ENCODE measurements at places on chromosomes 11 and 22.

- DNase-seq = peak; percentile 57
These were observed 155.1 kb upstream of the CADM1 start for GRCh38 chr11:115659061-115659963.

- DNase-seq = peak; percentile 79
These were observed 19.3 kb downstream of the MTFP1 start for GRCh38 chr22:30444632-30445437.

DNA sequence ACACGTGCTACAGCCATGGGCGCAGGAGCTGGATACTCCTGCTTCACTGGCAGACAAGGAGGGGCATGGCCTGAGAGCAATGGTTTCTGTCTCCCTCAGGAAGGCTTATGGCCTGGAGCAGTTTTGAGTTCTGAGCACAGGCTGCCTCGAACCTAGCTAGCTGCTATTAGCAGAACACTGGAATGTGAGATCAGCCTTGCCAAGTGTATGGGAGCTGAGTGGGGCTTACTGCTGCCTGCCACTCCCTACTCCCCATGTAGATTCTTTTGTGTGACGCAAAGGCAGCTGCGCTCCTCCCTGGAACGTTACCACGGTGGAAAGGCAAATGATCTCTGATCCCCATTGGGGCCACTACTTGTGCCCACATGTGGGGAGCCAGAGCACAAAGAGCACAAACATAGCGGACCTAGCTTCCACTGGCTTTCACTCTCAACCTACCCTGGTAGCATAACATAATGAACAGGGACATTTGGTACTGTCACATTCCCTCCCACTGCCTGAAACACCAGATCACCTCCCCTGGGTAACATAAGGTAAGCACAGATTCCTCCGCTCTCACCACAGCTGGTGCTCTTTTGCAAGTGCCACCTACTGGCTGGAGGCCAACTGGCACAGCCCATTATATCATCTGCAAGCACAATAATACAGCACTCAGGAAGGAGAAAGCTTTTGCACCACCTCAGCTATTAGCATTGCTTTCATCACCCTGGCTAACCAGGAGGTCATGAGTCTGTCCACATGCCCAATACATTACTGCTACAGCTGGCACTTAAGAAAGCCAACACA, 84.6 kb upstream of the GUCY1A2 start:
- DNase-seq = no peak

- no peak for DNase-seq
These were observed 253.1 kb downstream of the LRRC4C start for GRCh38 chr11:41206388-41206787.

GRCh38 chr22:50674606-50675552, 2.3 kb downstream of the SHANK3 start:
- DNase-seq = peak; percentile 83

DNA sequence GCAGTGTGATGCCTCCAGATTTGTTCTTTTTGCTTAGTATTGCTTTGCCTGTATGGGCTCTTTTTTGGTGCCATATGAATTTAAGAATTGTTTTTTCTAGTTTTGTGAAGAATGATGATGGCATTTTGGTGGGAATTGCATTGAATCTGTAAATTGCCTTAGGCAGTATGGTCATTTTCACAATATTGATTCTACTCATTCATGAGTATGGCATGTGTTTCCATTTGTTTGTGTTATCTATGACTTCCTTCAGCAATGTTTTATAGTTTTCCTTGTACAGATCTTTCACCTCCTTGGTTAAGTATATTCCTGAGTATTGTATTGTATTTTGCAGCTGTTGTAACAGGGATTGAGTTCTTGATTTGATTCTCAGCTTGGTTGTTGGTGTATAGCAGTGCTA, 18.3 kb upstream of the ZBED5 start:
- DNase-seq = no peak

- no peak for DNase-seq
These were observed 978 bp downstream of the LUZP2 start for GRCh38 chr11:24497831-24498230.

DNA sequence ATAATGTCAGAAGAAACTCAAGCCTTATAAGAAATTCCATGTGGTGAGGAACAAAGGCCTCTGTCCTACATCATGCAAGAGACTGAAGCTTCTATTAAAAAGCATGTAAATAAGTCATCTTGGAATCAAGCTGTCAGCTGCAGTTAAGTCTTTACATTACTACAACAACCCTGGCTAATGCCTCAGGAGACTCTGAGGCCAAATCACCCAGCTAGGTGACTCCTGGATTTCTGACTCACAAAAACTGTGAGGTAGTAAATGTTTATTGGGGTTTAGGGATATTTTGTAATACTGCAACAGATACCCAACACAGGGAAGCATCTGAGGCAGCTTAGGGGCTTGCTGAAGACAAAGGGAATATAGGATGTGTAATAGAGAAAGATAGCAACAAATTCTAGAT, 89.6 kb downstream of the C11orf87 start:
- no peak for DNase-seq

DNA sequence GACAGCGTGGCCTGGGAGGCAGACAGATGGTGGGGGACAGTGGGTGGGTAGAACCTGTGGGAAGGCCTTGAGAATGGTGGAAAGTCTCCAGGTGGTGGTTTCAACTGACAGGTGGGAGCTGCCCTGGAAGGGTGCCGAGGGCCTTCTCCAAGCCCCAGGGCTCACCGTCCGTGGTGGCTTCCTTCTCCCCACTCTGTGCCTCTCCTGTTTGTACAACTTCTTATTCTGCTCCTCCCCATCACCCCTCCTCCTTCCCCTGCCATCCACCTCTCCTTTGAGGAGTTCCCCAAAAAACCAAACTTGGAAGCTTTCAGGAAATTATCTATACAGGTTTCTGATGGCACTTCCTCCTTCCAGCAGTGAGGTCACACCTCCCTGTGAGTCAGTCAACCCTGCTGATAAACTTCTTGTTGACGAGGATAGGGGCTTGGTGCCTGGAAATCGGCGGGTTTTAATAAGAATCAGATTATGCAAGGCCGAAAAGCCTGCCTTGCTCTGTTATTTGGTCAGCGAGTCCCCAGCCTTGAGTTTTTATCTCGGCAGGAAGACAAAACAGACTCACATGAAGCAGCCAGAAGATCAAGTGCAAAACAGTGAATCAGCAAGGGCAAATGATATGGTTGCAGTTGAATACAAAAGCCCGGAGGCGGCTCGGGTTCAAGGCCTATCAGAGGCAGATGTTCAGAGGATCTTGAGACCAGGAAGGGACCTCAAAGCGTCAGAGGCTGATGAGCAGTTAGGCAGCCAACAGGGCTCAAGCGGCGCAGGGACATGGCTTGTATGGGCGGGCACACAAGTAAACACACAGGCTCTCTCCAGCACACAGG, 9.5 kb upstream of the ST3GAL4 start:
- DNase-seq = no peak

- DNase-seq = no peak
These were observed 24.9 kb downstream of the CD44 start for GRCh38 chr11:35163702-35164496.

DNA sequence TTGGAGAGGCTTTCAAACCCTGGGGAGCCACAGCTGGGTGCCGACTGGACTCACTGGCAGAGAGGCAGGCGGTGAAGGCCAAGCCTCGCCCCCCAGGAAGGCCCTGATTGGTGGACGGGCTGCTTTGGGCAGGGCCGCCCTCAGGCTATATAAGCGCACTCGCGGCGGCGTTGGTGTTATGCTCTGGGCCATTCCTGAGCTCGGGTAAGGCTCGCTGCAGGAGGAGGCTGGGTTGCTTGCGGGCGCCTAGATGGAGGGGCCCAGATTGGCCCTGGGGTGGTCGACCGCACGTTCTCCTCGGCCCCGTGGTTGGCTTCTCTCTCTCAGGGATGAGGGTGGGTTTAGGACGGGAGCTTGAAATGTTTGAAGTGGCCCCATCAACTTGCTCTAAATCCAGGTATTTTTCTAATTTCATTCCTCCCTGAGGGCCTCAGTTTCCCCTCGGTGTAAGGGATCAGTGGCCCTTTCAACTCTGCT, at the start of gene SPDYC:
TSS of gene SPDYC (plus strand) at position 176 of the 477 bp plus-strand sequence. CDS start 1,125 bp downstream, outside the sequence.
- DNase-seq = no peak

- DNase-seq = no peak
These were observed 86.1 kb downstream of the GRM5 start for GRCh38 chr11:88979641-88980040.

GRCh38 chr11:124297921-124298320, 15.8 kb downstream of the OR8D1 start:
- no peak for DNase-seq

All from NCI-H526 (cell line).